ENCODE measurements at places on chromosomes 2 and 18.
A peak's percentile ranks its signal among the peaks of the same experiment; 100 is the strongest.

- no peak for DNase-seq
Measured at GRCh38 chr18:32730068-32730467, 42.8 kb downstream of the KLHL14 start.

GRCh38 chr2:144358979-144359541, 160.9 kb downstream of the ZEB2 start:
- DNase-seq = no peak

- peak; percentile 59 for DNase-seq
Measured at GRCh38 chr2:119290859-119291587, 67.4 kb downstream of the STEAP3 start.

DNA sequence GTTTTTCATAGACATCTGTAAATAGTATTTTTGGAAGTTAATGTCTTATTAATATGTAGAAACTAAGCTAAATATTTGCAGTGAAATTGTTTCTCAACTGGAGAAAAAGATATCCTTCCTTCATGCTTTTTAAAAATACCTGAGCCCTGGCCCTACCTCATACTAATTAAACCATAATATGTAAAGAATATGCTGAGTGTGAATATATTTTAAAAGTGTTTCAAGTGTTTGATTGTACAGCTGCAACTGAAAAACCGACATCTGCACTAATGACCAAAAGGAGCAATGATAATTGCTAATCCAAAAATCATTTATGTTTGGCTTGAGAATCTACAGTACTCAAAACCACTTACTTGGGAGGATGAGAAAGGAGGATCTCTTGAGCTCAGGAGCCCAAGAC, 156.7 kb downstream of the MBD5 start:
- DNase-seq = no peak

DNA sequence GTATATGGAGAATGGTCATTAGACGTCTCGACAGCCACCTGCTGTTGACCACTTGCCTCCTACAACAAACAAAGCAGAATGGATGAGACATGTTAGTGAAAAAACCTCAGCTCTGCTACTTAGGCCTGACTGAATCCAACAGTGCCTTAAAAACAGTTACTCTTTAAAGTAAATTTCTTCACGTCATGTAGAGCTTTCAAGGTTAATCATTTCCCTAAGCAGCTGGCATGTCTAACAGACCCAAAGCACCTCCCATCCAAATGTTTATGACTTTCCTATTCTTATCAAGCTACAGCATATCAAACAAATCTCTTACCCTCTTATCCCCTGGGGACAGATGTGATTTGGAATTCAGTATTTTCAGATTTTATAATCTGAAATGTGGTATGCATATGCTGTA, 75.6 kb upstream of the ITGB6 start:
- no peak for DNase-seq

DNA sequence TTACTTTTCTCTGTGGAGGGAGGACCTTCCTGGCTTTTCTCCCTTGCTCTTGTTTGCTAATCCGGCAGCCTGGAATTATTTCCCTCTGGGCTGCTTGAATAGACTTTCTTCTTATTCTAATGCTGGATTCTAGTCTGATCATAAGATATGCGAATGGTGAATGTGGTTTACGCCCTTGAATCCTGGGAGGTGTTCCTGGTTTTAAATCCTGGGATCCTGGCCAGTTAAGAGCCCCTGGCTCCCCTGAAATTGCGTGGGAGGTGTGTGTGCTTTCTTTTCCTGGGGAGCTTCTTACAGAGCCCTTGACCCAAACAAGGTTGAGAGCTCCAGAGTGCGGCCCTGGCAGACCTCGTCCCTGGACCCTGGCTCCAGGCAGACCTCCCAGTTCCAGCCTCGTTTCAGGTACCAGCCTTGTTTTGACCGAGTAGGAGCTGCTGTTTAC, 2.8 kb downstream of the SH3BP4 start:
- no peak for DNase-seq

- no peak for DNase-seq
Measured at GRCh38 chr2:128612628-128613027, 294.0 kb upstream of the HS6ST1 start.

DNA sequence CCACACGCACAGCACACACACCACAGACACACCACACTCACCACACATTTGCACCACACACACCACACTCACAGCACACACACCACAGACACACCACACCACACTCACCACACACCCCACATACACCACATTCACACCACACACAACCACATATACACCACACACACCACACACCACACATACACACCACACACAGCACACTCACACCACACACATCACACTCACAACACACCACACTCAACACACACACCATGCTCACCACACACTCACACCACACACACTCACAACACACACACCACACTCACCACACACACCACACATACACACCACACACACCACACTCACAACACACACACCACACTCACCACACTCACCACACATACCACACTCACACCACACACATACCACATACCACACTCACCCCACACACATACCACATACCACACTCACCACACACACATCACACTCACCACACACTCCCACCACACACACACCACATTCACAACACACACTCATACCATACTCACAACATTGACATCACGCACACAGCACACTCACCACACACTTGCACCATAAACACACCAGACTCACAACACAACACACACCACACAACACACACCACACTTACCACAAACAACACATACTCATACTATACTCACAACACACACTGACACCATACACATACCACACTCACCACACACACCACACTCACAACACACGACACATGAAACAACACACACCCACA, 60.0 kb downstream of the SDC1 start:
- no peak for DNase-seq

GRCh38 chr2:120977582-120978358, 242.1 kb downstream of the GLI2 start:
- DNase-seq = no peak

- DNase-seq = no peak
Measured at GRCh38 chr2:237268004-237268708, 145.8 kb downstream of the COL6A3 start.

GRCh38 chr2:227411990-227412350, 24.2 kb upstream of the SCYGR1 start:
- no peak for DNase-seq
